ENCODE measurements at places on chromosomes 13 and 19. TPM values are rescaled to one million over a fixed set of nuclear protein-coding genes. Genes with fewer than 3 reads are reported as not detected.

MYADM gene
- polyA plus RNA-seq, result 111 TPM

EPSTI1 gene
- 15.0 TPM for polyA plus RNA-seq

DACT3 gene
- polyA plus RNA-seq, result 53.4 TPM

ADAT3 gene
- 2.0 TPM for polyA plus RNA-seq

PCDH17 gene
- polyA plus RNA-seq, result 21.7 TPM

MUC16 gene
- not detected for polyA plus RNA-seq

VSIG10L gene
- 4.0 TPM for polyA plus RNA-seq

ZNF837 gene
- 3.7 TPM for polyA plus RNA-seq

ICAM4 gene
- 25.3 TPM for polyA plus RNA-seq

MCEMP1 gene
- 0.71 TPM for polyA plus RNA-seq

OR7C1 gene
- 0.14 TPM for polyA plus RNA-seq

KHSRP gene
- polyA plus RNA-seq, result 307 TPM

TRAPPC5 gene
- 25.7 TPM for polyA plus RNA-seq

CATSPERD gene
- 1.2 TPM for polyA plus RNA-seq

IGFL3 gene
- polyA plus RNA-seq, result not detected

RNF17 gene
- polyA plus RNA-seq, result not detected

C5AR2 gene
- 0.81 TPM for polyA plus RNA-seq

GET3 gene
- 54.8 TPM for polyA plus RNA-seq

NKPD1 gene
- 0.13 TPM for polyA plus RNA-seq

SLC10A2 gene
- polyA plus RNA-seq, result 10.4 TPM

LSM4 gene
- polyA plus RNA-seq, result 72.7 TPM

TCF3 gene
- polyA plus RNA-seq, result 125 TPM

FFAR2 gene
- polyA plus RNA-seq, result 0.34 TPM

ZNF98 gene
- 4.6 TPM for polyA plus RNA-seq

WDR88 gene
- polyA plus RNA-seq, result 1.5 TPM

VSTM2B gene
- polyA plus RNA-seq, result not detected

CGB5 gene
- polyA plus RNA-seq, result not detected

PABPC3 gene
- 1.3 TPM for polyA plus RNA-seq

ATP4B gene
- polyA plus RNA-seq, result not detected

DACH1 gene
- 36.2 TPM for polyA plus RNA-seq

PEG3 gene
- 38.0 TPM for polyA plus RNA-seq

TNNI3 gene
- 1.6 TPM for polyA plus RNA-seq

NXNL1 gene
- polyA plus RNA-seq, result not detected

FPR1 gene
- polyA plus RNA-seq, result 2.2 TPM

PRODH2 gene
- not detected for polyA plus RNA-seq

ICAM5 gene
- 11.9 TPM for polyA plus RNA-seq

VAV1 gene
- polyA plus RNA-seq, result 2.6 TPM

MTRF1 gene
- 25.9 TPM for polyA plus RNA-seq

C19orf38 gene
- polyA plus RNA-seq, result 5.0 TPM

NOTCH3 gene
- polyA plus RNA-seq, result 102 TPM

MATK gene
- 2.9 TPM for polyA plus RNA-seq

RUBCNL gene
- 1.9 TPM for polyA plus RNA-seq

KIR3DL1 gene
- polyA plus RNA-seq, result 0.15 TPM

LILRB4 gene
- polyA plus RNA-seq, result 1.5 TPM
